Activated CD8-positive, alpha-beta T cell treated with anti-CD3 and anti-CD28 coated beads, Interleukin-2, amount 10 ng/mL, durations not matched to agents 7 days and 5 days (primary cell): ENCODE measurements at places on chromosomes 7 and 10. TPM values are rescaled to one million over a fixed set of nuclear protein-coding genes. Genes with fewer than 3 reads are reported as not detected.

The C10orf143 gene
- 4.4 TPM for total RNA-seq

The ZNF775 gene
- 7.7 TPM for total RNA-seq

The GRM8 gene
- total RNA-seq: not detected

The ATP5F1C gene
- total RNA-seq: 291 TPM

The MYOF gene
- 0.39 TPM for total RNA-seq

GRCh38 chr7:91567081-91568012, 303.1 kb downstream of the FZD1 start:
- H3K27me3 ChIP-seq: no peaks in the 10 kb centered on the region
- no peaks in the 10 kb centered on the region for H3K36me3 ChIP-seq
- DNase-seq: no peak
- H3K27ac ChIP-seq: no peak overlapping the region
- no peak overlapping the region for H3K4me3 ChIP-seq
- H3K4me1 ChIP-seq: no peaks in the 10 kb centered on the region

GRCh38 chr7:66198469-66198868, 6.7 kb upstream of the TPST1 start:
- H3K4me1 ChIP-seq: peaks cover 6% of the 10 kb centered on the region
- no peak overlapping the region for H3K4me3 ChIP-seq
- no peaks in the 10 kb centered on the region for H3K36me3 ChIP-seq
- no peak for DNase-seq

- peaks cover 19% of the 10 kb centered on the region for H3K4me1 ChIP-seq
- no peak for DNase-seq
- H3K27ac ChIP-seq: no peak overlapping the region
- H3K27me3 ChIP-seq: no peaks in the 10 kb centered on the region
These were observed 11.7 kb upstream of the PRDX3 start for GRCh38 chr10:119190353-119190752.

DNA sequence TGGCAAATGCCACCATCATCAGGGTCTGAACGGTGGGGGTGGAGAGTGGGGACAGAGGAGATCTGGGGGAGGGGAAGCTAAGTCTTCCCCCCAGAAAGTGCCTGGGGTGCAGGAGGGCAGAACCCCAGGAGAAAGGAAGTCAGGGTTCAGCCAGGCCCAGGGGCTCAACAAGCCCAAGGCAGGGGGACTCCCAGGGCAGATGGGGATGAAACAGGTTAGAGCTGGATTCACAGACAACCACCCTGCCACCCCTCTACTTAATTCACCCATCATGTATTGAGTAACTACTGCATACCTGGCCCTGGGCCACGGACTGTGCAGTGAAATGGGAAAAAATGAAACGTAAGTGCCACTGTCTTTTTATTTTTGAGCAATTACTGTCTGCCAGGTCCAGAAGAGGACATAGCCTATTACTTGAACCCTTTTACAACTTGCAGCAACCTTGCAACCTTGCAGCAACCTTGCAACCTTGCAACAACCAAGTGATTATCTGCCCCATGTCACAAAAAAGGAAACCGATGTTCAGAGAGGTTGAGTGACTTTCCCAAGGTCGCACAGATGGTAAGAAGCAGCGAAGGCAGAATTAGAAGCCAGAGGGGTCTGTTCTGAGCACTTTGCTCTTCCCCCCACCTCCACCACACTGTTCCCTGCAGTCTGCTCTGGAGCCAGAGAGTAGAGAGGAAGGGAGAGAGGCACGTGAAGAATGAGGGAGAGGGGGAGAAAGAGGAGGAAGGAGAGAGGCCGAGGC, 4.8 kb downstream of the ELN start:
- no peak for DNase-seq
- H3K27ac ChIP-seq: no peak overlapping the region
- no peaks in the 10 kb centered on the region for H3K36me3 ChIP-seq

- peak overlapping the region; percentile 95 for H3K27ac ChIP-seq
- peaks cover 16% of the 10 kb centered on the region for H3K36me3 ChIP-seq
- peak overlapping the region; percentile 91 for H3K4me3 ChIP-seq
- peaks cover 35% of the 10 kb centered on the region for H3K4me1 ChIP-seq
These were observed 552 bp upstream of the RAB18 start for GRCh38 chr10:27503498-27504006.

DNA sequence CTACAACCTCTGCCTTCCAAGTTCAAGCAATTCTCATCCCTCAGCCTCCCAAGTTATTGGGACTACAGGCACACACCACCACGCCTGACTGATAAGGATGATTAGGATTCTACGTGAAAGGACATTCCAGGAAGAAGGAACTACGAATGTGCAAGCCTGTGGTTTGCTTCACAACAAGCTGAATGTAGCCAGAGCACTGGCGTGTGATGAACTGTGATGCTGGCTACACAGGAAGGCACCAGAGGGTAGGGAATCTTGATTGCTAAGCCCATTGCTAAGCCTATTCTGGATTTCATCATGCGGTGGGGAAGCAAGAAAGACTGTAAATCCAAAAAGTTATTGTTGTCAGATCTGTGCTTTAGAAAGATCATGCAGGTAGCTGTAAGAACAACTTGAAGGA, 72.3 kb upstream of the SRRM3 start:
- H3K36me3 ChIP-seq: no peaks in the 10 kb centered on the region
- no peak overlapping the region for H3K27ac ChIP-seq
- H3K27me3 ChIP-seq: peaks cover 18% of the 10 kb centered on the region
- H3K4me1 ChIP-seq: peaks cover 26% of the 10 kb centered on the region
- no peak for DNase-seq

- H3K27me3 ChIP-seq: peaks cover 2% of the 10 kb centered on the region
- no peak for DNase-seq
- no peaks in the 10 kb centered on the region for H3K4me1 ChIP-seq
- H3K36me3 ChIP-seq: no peaks in the 10 kb centered on the region
These were observed 23.4 kb downstream of the SLC26A3 start for GRCh38 chr7:107779647-107780099.

GRCh38 chr7:155584763-155585531, 38.6 kb upstream of the CNPY1 start:
- H3K27ac ChIP-seq: no peak overlapping the region
- peaks cover 29% of the 10 kb centered on the region for H3K27me3 ChIP-seq
- no peak for DNase-seq
- peaks cover under 1% of the 10 kb centered on the region for H3K4me1 ChIP-seq
- no peaks in the 10 kb centered on the region for H3K36me3 ChIP-seq
- no peak overlapping the region for H3K4me3 ChIP-seq

DNA sequence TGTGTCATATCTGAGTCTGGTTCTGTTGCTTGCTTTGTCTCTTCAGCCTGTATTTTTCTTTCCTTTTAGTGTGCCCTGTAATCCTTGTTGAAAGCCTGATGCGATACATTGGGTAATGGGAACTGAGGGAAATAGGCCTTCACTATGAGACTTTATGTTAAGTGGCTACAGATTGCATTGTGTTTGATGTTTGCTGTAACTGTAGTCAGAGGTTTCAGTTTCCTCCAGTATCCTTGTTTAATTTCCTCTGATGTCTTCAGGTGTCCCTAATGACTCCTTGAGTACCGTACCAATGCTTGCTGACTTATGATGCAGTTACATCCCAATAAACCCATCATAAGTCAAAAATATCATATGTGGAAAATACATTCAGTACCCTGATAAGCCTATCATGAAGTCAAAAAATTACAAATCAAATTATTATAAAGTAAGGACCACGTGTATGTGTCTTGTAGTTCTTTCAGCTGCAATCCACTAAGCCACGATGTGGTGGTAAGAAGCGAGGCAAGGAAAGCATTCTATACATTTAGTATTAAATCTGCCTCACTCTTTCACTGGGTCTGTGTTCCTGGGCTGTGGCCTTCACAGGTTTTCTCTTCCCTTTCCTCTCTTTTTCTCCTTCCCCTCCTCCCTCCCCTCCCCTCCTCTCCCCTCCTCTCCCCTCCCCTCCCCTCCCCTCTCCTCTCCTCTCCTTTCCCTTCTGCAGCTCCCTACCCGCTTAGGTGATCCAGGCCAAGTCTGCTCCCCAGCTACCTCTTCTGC, 13.3 kb upstream of the GIMAP6 start:
- peaks cover 38% of the 10 kb centered on the region for H3K4me1 ChIP-seq
- no peak overlapping the region for H3K4me3 ChIP-seq
- peak overlapping the region; percentile 25 for H3K27ac ChIP-seq
- DNase-seq: no peak
- no peaks in the 10 kb centered on the region for H3K27me3 ChIP-seq

- H3K4me1 ChIP-seq: peaks cover 7% of the 10 kb centered on the region
- H3K36me3 ChIP-seq: no peaks in the 10 kb centered on the region
- peaks cover 3% of the 10 kb centered on the region for H3K27me3 ChIP-seq
- no peak for DNase-seq
- H3K4me3 ChIP-seq: no peak overlapping the region
- H3K27ac ChIP-seq: no peak overlapping the region
These were observed 262.2 kb downstream of the ZMYND11 start for GRCh38 chr10:397321-398068.

DNA sequence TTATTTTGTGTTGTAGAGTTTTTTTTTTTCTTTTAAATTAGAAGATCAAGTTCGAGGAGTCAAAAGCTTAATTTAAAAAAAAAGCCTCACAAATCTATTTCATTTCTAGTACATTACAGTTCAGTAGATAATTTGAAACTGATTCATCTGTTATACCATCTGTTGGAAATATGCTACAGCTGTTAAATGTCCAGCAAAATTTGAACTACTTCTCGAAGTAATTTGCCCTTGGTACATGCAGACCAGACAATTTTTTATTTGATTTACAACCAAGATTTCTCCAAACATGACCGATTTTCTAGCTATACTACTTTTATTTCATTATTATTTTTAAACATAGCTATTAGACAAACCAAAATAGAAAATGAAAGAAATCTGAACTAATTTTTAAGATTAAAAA, 647.9 kb downstream of the CNTNAP2 start:
- DNase-seq: no peak
- no peak overlapping the region for H3K27ac ChIP-seq
- H3K4me1 ChIP-seq: no peaks in the 10 kb centered on the region
- H3K4me3 ChIP-seq: no peak overlapping the region
- H3K36me3 ChIP-seq: no peaks in the 10 kb centered on the region
